Astrocyte (in vitro differentiated cells and primary cell): ENCODE measurements at places on chromosomes 7 and 10. TPM values are rescaled to one million over a fixed set of nuclear protein-coding genes. Genes with fewer than 3 reads are reported as not detected.

GRCh38 chr7:149872419-149873073 lies 1.2 kb upstream of the ATP6V0E2 start:
- DNase-seq: peak; percentile 73

DNA sequence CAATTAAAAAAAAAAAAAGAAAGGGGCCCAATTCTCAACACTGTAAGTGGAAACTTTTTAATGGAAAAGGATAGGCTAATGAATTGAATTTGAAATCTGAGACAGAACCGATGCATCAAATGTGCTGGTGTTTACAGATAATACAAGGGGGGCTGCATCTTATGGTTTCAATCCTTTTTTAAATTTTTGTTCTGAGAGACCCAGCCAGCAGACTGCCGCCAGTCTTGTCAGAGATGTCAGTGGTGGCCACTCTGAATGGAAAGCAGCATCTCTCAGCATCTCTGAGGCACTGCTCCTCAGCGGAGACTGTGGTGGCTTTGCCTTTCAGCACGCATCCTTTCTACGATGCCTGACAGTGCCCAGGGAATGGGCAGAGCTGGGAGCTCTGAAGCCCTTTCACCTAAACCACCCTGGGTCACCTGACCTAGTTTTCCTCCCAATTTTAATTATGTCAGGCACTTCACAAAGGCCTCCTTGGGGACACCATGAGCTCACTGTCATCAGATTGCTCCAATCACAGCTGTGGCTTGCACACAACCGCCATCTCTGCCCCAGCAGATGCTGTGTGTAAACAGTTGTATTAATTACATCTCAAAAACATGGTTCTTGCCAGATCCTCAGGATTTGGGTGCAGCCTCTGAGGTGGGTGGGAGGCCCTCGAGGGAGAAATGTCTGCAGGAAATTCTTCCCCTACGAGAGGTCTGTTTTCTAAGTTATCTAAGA lies 81.2 kb downstream of the EGFR start:
- DNase-seq: no peak

GRCh38 chr7:46461334-46461777 lies 540.3 kb upstream of the IGFBP3 start:
- peak; percentile 49 for DNase-seq

DNA sequence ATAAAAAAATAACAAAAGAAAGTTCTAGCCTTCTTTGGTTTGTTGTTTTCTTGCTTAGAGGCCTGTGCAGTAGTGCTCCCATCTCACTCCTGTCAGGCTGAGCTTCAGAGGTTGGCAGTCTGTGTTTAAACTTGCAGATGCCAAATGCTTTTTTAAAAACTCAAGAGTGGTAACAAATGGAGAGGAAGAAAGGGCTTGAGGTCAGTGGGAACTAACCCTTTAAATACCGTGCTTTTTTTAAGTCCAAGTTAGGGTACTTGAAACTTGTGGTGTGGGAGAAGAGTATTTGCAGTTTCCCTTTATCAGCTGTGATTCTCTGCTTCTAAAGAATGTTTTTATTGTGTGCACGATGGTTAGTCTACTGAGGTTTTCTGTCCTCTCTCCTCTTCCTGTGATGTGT lies 29.4 kb downstream of the ZRANB1 start:
- DNase-seq: peak; percentile 9

DNA sequence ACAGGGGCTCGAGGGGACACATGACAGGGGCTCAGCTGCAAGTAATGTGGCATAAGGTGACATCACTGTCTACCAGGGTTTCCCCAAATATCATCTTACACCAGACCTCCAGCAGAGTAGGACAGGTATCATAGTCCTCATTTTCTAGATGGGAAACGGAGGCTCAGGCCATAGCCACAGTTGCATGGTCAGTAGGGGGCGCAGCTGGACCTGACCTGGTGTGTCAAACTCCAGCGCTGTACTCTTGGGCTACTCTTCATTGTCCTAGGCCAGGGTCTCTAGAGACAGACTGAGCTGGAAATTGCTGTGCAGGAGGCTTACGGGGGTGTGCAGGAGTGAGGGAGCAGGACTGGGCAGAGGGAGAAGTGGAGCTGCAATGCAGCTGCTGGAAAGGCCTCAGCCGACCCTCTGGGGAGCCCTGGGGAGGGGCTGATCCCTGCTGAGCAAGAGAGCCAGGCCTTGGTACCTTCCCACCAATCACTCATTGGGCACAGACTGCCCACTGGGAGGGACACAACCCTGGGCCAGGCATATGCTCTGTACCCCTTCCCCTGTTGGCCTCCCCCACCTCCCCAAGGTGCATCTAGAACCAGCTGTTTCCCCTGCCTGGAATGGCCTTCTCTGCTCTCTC lies 89.9 kb downstream of the CDH23 start:
- DNase-seq: peak; percentile 11

Gene GPR37
- total RNA-seq: 9.0 and 9.8 TPM in 2 replicates

DNA sequence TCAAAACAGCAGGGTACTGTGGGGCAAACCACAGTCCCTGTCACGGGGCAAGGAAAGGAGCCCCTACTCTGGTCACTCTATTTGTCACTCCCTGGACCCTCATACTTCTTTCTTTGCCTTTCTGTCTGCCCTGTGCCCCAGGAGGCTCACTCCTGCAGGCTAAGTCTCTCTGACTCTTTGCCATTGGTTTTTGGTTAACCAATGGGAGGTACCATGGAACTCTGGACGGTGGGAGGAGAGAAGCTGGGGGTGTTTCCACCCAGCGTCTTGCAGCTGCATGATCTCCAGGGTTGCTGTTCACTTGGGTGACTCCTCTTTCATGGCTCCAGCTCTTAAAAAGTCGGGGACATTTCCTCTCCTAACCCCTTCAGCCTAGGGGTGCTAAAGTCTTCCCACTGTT lies 15.4 kb upstream of the EIF5AL1 start:
- no peak for DNase-seq

GRCh38 chr10:119003572-119004289 lies 25.8 kb upstream of the NANOS1 start:
- DNase-seq: no peak

- no peak for DNase-seq
Observed at GRCh38 chr7:37993060-37993501, 72.6 kb downstream of the EPDR1 start.

DNA sequence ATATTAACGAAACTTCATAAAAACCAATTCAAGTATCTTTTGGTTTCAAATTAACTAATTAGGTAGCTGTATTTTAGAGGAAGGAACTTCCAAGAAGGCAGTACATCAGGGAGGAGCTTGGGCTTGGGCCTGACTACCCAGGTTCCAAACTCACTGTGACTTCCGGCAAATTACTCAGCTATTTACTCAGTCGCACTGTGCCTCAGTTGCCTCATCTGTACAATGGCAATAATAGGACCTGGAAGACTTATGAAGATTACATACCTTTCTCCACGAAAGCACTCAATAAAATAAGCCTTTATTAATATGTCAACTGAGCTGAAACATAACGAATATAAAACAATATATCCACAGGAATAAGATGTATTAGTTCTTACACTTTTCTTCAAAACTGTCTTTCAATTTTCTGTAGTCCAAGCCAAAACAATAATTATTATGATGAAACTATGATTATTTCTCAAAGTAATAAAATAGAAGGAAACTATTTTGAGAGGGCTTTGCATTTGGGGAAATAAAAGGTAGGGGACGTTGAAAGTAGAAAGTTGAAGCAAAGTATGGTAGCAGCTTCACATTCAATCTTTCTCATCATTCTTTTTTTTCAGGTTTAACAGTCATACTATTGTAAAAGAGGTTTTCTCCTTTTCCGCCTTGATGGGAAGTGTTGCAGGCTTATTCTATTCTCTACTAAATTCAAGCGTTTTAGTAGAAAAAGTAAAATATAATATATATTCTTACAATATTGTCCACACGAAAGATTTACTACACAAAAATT lies 10.5 kb upstream of the EBLN1 start:
- no peak for DNase-seq
